ENCODE measurements at places on chromosomes 16 and 17.
A peak's percentile ranks its signal among the peaks of the same experiment; 100 is the strongest.

GRCh38 chr17:82219083-82219482, 6.4 kb upstream of the CCDC57 start:
- DNase-seq, result no peak

DNA sequence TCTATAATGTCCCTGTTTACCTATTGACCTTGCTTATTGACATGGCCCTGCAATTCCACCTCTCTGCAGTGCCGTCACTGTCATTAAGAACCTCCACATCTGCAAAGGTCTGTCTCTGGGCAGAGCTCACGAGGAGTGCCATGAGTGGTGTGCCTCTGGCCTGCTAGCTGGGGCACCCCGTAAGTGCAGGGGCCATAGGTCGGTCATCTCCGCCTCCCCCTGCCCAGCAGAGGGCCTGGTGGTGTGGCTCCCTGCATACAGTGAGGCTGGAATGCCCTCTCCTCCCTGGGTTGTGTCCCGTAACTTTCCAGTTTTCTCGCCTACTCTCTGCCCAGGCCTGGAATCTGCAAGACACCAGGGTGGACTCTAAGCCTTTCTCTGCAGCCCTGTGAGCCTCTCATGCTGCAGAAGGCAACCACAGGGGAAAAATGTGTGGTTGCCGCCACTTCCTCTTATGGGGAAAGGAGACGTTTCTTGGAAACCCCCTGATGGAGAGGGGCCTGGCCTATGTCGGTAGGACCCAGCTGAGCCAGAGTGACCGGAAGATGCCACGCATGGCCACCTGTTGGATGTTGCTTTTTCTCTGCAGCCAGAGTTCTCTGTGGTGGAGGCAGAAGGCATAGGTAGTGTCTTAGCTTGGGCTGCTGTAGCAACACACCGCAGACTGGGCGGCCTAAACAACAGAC, 2.7 kb upstream of the SNX20 start:
- peak; percentile 56 for DNase-seq

GRCh38 chr17:56495556-56495955, 97.9 kb upstream of the NOG start:
- no peak for DNase-seq

GRCh38 chr16:85061566-85061965, 34.0 kb downstream of the KIAA0513 start:
- no peak for DNase-seq

GRCh38 chr16:15529673-15530072, 95.3 kb downstream of the BMERB1 start:
- no peak for DNase-seq

- DNase-seq, result no peak
Observed at GRCh38 chr17:76281573-76282371, 16.6 kb downstream of the UBALD2 start.

- DNase-seq, result no peak
Observed at GRCh38 chr17:69898601-69899000, 176.4 kb upstream of the KCNJ16 start.

GRCh38 chr17:80512233-80512632, 32.4 kb upstream of the RPTOR start:
- no peak for DNase-seq

DNA sequence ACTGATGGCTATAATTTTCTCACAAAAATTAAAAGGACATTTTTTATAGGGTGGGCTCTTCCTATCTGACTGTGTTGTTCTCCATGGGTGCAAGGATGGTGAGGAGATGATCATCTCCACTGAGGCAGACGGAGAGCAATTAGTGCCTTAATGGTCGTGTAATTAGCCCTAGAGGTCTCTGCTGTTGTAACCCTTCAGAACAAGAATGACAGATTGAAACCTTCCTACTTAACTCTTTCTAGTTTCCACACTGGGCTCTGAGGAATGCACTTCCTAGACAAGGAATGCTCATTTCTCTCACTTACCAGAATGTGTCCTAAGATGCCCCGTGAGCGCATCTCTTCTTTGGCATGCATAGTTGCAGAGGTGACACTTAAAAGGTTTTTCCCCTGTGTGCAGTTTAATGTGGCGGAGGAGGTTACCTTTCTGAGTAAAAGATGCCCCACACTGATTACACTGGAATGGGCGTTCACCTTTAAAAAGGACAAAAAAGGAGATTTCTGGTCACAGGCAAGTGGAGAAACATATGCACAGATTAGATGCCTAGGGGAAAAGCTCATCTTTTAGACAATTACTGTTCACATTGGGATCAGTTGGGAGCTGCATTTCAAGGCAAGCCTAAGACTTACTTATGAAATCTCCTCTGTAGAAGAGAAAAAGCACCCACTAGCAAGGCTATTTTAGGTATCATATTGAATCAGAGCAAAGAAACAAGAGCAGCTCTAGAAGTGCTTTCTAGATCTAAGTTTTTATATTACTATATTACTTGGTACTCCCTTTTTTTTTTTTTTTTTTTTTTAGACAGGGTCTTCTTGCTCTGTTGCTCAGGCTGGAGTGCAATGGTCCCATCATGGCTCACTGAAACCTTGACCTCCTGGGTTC, 53.6 kb downstream of the GRB7 start:
- DNase-seq, result no peak

GRCh38 chr16:254461-254860, 19.8 kb downstream of the FAM234A start:
- no peak for DNase-seq

DNA sequence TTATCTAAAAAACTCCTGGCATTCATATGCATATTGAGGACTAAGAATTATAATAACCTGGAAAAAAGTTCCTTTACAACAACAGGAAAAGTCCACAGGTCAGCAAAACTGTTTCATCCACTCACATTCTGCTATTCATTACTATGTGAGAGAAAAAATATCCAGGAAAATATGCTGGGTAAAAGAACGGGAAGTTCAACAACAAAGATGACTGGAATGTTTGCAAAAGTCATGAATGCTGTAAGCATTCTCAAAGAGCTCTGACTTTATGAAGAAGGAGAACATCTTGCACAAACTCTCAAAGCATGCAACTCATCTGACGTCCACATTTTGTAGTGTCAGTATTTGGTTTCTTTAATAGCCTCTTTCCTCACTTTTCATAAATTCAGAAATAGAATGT, 56.9 kb upstream of the ALDH3A1 start:
- no peak for DNase-seq

- no peak for DNase-seq
Observed at GRCh38 chr16:68037841-68038597, 14.9 kb downstream of the DUS2 start.

GRCh38 chr16:85631802-85632393, 18.8 kb downstream of the GSE1 start:
- DNase-seq, result no peak

- DNase-seq, result no peak
Observed at GRCh38 chr17:74157366-74157765, 46.1 kb upstream of the RPL38 start.

DNA sequence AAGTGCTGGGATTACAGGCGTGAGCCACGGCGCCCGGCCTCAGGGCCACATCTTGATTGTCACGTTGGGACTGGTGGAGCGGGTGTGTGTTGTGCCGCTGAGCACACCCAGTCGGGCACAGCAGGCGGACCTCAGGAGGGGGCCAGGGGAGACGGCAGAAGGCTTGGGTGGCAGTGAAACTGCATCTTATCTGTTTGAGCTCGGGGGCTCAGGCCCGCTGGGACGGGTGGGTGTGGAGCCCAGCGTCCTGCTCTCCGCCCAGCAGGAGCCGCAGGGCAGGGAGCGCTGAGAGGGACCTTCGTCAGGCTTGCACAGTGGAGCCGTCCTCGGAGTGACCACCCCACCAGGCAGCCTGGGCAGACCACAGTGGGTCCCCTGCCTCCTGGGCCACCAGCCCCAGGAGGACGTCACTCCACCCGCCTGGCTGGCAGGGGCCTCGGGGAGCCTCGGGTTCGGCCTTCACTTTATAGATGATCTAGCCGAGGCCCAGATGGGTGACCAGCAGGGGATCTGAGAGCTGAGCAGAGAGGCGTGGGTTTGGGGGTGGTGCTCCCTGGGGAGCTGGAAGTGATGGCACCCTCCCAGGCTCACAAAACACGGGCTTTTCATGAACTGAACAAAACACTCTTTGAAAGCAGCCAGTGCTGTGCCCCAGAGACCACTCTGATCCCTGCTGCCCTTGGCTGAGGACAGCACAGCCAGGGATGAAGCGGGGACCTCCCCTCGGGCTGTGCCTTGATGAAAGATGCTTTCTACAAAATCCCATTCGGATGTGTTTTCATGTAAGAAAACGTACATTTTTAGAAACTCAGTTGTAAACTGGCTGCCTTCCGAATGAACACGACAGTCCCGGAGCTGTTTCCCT, 181.1 kb downstream of the SEC14L1 start:
- DNase-seq, result no peak

GRCh38 chr17:69404399-69404798, 10.1 kb upstream of the MAP2K6 start:
- DNase-seq, result no peak

GRCh38 chr17:40322358-40323315, 13.7 kb downstream of the RARA start:
- peak; percentile 78 for DNase-seq

DNA sequence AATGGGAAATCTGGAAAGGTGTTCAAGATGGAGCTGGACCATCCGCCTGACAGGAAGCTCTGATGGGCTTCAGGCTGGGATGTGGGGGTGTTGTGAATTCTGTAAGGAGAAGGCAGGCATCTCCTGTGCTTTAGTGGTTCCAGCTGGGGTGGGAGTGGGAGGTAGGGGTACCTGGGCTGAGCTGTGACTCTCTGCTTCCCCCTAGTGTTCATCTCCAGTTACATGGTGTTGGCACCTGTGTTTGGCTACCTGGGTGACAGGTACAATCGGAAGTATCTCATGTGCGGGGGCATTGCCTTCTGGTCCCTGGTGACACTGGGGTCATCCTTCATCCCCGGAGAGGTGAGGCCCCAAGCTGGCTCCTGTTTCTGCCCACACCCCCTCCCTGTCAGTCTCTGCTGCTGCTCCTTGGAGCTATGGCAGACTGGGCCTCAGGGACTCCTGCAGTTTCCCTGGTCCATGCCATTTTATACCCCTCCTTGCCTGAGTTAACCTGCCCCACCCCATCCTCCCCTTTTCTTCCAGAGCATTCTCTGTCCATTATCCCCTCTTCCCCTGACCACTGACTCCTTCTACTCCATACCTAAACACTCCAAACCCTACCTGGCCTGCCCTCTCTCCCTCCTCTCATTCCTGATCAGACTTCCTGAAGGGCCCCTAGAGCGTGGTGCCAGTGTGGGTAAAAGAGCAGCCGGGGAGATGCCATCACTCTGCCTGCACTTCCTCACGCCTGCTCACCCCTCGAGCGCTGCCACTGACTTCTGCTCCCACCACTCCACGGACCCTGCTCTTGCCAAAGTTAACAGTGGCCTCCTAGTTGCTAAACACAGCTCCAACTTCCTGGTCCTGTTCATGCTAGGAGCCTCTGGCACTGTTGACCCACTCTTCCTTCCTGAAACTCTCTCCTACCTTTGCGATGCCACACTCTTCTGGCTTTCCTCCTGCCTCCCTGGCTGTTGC, 3.4 kb downstream of the SPNS1 start:
- DNase-seq, result no peak

- DNase-seq, result no peak
Observed at GRCh38 chr16:1366712-1367299, 15.1 kb downstream of the GNPTG start.

DNA sequence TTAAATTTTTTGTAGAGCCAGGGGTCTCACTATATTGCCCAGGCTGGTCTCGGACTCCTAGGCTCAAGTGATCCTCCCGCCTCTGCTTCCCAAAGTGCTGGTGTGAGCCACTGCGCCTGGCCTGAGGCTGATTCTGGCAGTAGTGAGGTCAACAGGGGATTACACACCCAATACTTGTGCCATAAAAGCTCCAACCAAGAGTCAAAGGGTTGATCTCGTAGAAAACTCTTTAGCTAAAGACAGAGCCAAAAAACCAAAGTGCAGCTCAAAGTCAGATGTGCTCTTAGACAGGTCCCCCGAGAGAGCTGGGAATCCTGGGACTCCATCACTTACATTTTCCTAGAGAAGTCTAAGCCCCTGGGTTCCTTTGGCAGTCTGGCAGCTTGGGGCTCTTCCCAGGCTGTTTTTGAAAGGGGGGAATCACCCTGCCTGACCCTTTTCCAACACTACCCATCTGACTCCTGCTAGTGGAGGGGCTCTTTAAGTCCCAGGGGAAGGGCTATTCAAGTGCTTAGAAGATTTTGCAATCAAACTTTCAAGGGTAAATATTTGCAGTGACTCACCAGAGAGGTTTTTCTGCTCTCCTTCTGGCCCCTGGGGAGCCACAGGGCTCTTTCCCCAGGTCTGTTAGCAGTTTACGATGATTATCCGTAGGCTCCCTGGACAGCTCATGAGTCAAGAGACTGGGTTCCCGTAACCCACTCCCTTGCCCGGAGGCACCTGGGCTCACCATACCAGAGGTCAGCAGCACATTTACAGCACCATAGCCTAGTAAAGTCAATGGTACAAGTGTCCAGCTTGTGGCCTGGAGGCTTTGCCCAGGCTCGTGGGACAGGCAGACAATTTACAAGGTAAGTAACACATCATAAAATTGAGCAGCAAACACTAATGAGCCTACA, 408.7 kb downstream of the SLC39A11 start:
- DNase-seq, result no peak

DNA sequence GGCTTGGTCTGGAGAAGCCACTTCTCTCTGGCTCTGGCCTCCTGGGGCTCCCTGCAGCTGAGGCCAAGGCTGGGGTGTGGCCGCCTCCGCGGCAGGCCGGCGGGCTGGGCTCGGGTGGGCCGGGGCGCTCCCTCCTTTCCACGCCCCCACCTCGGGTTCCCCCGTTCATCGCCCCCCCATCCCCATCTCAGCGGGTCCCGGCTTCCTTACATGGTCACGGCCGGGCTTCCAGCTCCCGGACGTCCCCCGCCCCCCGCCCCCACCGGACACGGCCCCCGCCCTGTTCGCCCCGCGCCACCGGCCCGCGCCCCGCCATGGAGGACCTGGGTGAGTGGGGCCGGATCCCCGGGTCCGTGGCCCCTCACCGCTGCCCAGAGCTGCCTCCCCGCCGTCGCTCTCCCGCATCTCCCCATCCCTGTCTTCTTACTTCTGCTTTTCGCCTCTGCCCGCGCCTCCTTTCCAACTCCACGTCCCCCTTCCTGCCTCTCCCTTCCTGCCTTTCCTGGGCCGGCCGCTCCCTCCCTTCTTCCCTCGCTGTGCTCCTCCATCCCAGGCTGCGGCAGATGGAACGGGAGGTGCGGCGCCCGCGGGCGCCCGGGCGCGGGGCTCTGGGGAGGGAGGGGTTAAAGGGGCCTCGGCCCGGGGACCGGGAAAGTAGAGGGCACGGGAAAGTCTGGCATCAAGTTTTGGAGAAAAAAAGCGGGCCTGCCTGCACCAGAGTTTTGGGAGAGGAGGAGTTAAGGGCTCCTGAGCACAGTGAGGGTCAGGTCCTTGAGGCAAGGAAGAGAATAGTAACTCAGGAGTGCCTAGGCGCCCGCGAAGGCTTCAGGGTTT, at the start of gene TGFB1I1:
Gene TGFB1I1, plus strand, starts transcription at position 278 of the 834 bp plus-strand sequence. Its CDS starts 37 bp downstream, at position 315.
- DNase-seq, result no peak

Measured in activated CD8-positive, alpha-beta memory T cell treated with anti-CD3 and anti-CD28 coated beads for 4 hours (primary cell).